ENCODE measurements at places on chromosomes 6 and 20. TPM values are rescaled to one million over a fixed set of nuclear protein-coding genes. Genes with fewer than 3 reads are reported as not detected.

GRCh38 chr6:13423252-13423651, 64.1 kb downstream of the GFOD1 start:
- DNase-seq, result no peak

- no peak for DNase-seq
Measured at GRCh38 chr6:139863346-139863745, 488.9 kb upstream of the CITED2 start.

DNA sequence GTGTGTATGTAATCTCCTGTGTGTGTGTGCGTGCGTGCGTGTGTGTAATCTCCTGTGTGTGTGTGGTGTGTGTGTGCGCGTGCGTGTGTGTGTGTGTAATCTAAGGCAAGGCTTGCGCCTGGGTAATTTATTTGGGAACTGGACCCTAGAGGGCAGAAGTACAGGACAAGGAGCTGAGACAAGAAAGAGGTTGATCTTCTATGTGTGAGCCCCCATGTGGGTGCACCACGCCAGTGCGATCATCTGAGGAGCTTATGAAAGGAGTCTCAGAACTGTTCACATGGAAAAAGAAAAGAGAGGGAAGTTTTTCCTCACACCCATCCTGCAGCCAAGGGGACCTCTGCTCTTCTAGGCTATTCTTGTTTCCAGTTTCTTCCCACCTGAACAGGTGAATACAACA, 220.1 kb upstream of the GGTLC1 start:
- no peak for DNase-seq

DNA sequence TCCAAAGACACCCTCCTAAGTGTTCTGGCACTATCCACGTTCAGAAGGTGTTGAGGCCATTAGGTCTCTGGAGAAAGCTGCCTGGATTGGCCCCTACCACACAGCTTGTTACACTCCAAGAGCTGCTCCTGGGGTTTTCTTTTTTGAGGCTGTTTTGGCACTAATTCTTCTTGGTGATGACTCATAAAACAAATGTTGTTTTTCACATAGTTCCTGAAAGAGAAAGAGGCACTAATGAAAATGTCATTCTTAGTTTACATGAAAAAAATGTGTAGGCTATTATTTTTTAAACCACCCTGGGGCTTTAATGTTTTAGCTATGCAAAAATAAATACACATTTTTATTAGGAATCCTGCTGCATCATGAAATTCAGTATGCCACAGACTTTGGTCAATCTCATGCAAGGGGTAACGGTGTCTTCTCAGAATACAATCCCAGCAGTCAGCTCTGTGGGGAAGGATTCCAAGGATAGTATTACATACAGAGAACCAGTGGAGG, 38.1 kb downstream of the TBPL1 start:
- DNase-seq, result no peak

Gene TGIF2
- 18.7 TPM for total RNA-seq

Gene TINAG
- total RNA-seq, result 0.26 TPM

DNA sequence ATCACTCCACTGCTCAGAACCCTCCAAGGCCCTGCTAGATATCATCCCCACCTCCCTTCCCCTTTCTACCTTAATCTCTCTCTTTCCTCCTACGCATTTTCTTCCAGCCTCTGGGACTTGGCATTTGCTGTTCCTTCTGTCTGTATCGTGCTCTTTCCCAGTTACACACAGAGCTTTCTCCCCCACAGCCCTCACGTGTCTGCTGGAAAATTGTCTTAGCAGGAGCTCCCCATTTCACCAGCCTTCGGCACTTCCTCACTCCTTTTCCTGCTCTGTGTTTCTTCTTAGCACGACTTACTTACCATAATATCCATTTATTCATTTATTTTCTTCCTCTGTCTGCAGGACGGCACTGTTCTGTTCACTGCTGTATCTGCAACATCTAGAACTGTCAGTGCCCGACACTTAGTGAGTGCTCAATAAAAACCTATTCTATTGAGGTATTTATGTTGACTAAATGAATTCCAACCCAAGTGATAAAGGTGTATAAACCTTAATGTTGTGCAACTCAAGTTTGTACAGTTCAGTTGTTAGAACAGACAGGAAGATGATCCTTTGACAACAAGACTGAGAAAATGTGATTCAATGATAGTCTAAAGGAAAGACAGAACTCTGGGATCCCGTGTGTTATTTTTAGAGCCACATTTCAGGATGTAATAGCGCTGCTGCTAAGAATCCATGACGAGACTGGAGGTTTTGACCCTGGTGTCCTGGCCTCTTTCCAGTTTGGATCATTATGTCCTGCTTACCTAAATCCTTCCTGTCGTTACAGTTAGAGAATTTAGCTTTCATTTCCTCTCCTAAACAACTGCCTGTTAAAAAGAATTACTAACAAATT, 170.1 kb upstream of the LAMP5 start:
- DNase-seq, result no peak

- DNase-seq, result no peak
Measured at GRCh38 chr20:9928955-9929354, 90.1 kb upstream of the PAK5 start.

Gene SLC22A1
- total RNA-seq, result 0.26 TPM
